Hematopoietic multipotent progenitor cell (in vitro differentiated cells): ENCODE measurements at places on chromosomes 1 and 21. TPM values are rescaled to one million over a fixed set of nuclear protein-coding genes. Genes with fewer than 3 reads are reported as not detected.

DNA sequence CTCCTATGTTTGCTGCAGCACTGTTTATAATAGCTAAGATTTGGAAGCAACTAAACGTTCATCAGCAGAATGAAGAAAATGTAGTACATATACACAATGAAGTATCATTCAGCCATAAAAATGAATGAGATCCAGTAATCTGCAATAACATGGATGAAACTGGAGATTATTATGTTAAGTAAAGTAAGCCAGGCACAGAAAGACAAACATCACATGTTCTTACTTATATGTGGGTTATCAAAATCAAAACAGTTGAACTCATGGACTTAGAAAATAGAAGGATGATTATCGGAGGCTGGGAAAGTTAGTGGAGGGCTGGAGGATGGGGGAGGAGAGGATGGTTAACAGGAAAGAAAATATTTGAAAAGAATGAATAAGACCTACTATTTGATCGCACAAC lies 1017.6 kb downstream of the KCNT2 start:
- DNase-seq: no peak

DNA sequence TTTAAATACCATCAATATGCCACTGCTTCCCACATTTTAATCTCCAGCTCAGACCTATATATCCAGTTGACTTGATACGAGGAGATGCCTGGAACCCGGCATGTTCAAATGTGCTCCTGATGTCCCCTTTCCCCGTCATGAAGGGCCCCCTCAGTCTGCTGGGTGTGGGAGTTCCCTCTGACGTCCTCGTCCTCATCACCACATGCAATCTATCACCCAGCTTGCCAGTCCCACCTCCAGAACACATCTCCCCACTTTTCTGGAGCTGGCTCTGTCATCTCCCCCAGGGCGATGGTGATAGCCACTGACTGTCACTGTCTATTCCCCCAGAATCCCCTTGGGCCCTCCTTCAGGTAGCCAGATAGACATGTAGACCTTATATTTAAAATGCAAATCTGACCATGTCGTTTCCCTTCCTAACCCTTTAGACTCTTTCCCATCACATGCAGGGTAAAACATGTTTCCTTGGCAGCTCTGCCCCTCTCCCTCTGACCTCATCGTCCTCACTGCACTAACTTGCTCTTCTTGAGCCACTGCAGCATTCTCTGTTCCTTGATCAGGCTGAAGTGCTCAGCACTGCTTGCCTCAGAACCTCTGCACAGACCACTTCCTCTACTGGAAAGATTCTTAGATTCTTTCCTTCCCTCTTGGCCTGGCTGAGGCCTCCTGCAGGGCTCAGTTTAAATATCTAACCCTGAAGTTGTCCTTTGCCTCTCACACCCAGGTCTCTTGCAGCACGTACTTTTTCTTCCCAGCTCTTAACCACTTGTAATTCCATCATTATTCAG lies 7.4 kb downstream of the AZIN2 start:
- peak; percentile 50 for DNase-seq

- DNase-seq: peak; percentile 93
These were observed at the start of gene NBPF1 for GRCh38 chr1:16613185-16614147. Gene NBPF1 (minus strand): TSS chr1:16613564.

GRCh38 chr1:53125623-53126360 lies 16.6 kb downstream of the SLC1A7 start:
- DNase-seq: no peak

DNA sequence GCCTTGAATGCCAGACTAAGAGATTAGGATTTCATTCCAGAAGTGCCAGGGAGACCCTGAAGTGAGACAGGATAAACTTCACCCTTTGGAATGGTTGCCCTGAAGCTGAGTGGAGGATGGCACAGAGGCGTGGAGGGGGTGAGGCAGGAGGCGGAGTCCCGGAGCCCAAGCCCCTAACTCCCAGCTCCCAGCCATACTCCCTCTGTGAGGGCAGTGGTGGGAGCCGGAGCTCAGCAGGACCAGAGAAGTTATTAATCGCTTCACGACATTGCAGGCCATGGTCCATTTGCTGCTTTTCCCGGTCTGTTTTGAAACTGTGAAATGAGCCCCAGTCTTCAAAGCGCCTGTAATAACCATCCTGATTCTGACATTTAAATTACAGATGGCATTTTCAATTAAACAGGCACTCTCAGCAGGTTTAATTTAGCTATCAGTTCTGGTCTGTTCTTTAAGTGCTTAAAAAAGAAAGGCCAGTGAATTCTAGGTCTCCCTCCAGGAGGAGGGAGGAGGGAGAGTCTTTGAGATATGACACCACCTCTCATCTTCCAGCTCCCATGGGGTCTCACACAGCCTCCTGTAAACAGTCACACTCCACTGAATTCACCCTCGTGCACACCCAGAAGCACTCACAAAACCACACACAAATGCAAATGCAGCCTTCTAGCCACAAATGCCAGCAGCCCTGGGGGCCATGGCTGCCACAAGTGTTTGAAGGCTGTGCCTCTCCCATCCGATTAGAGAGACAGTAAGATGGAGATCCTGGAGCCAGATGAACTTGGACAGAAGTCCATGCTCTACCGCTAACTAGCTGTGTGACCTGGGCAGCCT lies 19.6 kb downstream of the FBXO2 start:
- DNase-seq: no peak

DNA sequence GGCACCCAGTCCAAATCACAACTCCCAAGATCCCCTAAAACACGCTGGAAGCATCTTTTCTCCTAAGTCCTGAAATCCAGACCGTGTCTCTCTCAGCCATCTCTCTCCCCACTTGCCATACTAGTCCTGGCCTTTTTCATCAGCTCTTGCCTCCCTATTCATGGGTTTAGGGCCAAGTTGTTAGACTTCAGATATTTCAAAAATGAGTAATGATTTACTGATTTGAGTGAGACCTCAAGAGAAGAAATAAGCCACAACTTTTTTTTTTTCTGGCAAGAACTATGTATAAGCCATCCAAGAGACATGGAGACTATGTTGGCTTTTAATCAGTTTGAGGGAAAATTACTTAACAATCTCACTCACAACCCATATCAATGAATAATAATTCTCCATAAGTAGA lies 62.5 kb downstream of the TBX15 start:
- DNase-seq: no peak

GRCh38 chr1:57206038-57206437 lies 217.8 kb downstream of the DAB1 start:
- no peak for DNase-seq

DNA sequence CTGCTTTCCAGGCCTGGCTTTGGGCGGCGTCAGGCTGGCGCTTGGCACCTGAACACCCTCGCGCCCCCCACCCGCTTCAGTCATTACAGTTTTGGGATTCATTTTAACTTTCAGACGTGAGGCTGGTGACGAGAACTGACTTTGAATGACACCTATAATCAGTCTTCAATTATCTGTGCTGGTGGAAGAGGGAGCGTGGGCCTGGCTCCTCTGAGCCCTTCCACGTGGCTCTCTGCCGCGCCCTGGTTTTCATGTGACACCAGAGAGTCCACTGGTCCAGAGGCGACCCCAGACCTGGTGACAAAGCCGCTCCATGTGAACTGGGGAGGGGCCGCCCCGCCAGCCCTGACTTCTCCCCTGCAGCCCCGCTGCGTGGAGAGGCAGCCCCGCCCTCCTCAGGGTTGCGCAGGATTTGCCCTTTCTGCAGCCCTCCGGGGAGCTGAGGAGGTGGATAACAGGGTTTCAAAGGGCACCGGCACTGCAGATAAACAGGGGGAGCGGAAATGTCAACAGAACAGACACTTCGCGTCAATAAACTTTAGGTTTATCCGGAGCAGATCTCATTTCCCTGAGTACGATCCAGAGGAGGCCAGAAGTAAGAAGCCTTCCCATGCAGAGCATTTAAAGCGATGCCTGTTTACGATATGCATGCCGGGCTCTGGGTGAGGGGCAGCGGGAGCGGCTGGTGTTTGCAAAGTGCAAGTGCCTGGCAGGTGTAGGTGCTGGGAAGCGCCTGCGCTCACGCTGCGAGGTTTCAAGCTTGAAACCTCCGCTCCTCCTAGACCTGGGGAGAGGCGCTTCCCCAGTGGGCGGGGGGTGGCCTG lies 56.4 kb downstream of the AJAP1 start:
- no peak for DNase-seq

GRCh38 chr21:41980561-41980960 lies 26.7 kb upstream of the C2CD2 start:
- DNase-seq: no peak

DNA sequence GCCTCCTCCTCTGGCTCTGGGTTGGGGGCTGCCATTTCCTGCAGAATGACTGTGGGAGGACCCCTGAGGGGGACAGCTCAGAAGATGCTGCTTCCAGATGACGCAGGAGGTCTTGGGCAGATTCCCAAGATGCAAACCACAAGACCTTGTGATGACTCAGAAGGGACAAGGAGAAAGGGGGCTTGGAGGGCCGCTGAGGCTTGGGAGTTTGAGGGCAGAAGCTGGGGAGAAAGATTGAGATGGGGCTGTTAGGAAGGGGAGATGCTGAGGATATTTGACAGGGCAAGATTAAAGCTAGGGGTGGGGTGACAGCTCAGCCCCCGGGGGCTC lies 7.5 kb downstream of the PTPRU start:
- DNase-seq: no peak

DNA sequence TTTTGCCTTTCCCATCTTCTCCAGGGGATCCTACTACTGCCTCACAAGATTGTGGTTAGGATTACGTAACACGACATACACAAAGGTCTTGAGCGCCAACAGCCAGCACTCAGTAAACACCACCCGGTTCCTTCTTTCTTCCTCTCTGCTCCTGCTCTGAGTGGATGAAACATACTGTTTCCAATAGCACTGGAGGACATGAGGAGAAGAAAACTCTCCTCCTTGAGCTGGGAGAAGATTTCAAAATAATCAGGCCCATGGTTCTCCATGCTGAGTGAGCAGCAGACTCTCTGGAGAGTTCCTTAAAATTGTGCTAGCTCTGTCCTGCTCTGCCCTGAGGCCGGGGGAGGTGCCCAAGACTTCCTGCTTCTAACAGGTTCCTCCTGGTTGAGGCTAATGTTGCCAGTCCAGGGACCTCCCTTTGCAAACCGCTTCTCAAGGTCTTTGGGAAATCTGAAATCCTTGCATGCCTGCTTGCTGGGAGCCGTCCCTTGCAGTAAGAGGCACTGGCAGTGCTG lies 29.4 kb upstream of the MX1 start:
- peak; percentile 22 for DNase-seq

DNA sequence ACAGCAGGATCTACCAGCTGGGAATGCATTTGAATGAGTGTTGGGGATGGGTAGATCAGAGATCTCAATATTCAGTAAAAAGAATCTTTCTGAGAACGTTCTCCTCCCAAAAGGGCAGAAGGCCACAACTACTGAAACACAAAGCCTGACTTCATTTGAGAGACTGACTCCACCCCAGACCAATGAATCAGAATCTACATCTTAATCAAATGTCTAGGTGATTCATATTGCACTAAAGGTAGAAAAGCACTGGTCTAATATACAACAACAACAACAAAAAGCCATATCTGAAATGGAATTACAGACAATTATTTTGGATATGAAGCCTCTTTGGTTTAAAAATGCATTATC lies 123.9 kb downstream of the SMYD3 start:
- no peak for DNase-seq

DNA sequence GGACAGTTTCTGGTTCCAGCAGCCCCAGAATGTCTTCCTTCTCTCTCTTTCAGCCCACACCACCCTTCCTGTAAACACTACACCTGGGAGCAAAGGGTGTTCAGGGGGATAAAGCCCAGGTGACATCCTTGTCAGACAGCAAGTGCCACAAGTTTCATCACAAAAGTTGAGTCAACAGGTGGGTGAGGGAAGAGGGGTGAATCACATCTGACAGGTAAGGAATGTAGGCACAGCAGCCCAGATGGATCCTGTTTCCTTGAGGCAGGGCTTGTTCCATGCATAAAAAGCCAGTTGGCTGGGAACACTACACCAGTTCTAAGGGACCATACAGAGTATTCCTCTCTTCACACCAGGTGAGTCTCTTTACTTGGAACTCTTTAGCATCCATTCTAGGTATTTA lies at the start of gene SPRR1B:
TSS of gene SPRR1B (plus strand) at position 309 of the 400 bp plus-strand sequence. CDS start 1,143 bp downstream, outside the sequence.
- DNase-seq: no peak

DNA sequence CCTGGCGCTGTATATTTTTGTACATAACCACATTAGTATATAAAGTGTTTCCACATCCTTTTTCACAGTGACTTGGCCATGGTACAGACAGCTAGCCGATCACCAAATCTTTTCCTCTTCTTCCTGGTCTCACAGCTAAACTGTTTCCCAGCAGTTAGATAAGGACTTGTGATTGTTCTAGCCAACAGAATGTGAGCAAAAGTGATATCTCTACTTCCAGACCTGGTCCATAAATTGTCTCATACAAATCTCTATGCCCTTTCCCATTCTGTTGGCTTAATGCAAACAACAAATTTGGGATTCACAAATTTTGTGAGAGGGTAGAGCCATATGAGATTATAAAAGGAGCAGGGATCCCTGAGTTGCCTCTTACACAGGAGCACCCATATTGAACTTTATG lies 19.5 kb downstream of the PAFAH2 start:
- no peak for DNase-seq

DNA sequence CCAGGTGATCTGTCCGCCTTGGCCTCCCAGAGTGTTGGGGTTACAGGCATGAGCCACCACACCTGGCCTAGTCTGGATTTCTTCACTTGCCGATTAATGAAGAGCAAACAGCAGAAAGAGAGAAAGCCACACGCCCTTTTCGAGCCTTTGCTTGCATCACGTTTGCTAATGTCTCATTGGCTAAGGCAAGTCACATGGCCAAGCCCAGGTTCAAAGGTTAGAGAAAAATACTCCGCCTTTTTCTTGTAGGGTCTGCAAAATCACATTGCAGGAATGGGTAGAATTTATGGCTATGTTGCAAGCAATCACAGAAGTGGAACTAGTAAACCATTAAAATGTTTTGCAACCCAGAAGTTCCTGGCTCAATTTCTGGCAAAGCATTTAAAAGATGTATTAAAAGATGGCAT lies 26.8 kb upstream of the BACH1 start:
- no peak for DNase-seq

DNA sequence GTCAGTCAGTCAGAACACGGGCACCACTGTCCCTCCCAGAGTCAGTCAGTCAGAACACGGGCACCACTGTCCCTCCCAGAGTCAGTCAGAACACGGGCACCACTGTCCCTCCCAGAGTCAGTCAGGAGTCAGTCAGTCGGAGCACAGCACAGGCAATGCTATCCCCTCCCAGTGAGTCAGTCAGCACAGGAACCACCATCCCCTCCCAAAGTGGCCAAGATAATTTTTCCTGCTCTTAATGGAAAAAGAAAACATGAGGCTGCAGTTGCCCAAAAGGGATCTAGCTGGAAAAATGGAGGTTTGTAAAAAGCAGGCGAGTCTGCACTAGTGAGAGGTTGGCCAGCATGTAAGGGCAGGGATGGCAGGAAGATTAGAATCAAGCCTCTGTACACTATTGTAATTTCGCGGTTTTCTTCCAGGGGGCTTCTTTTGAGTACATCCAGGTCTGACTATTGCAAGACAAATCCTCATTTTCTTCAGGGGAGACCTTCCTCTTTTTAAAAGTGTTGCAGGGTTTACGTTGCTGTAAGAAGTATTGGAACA lies 213.8 kb downstream of the SIPA1L2 start:
- DNase-seq: no peak

The SFN gene
- 0.54 TPM for total RNA-seq

The SPRR1B gene
- not detected for total RNA-seq

The SLC9C2 gene
- total RNA-seq: not detected

The BGLAP gene
- total RNA-seq: 1.9 TPM

The PPT1 gene
- total RNA-seq: 73.5 TPM

The CELA3B gene
- total RNA-seq: not detected
